Right forelimb (tissue), 1 donor: ENCODE measurements at places on chromosomes 13 and 19.

- no peak for DNase-seq
Measured at GRCh38 chr13:31595563-31595962, 143.8 kb upstream of the RXFP2 start.

- DNase-seq, result no peak
Measured at GRCh38 chr13:49629196-49629938, 1.1 kb downstream of the ARL11 start.

GRCh38 chr13:45933203-45933908 lies 81.8 kb upstream of the SIAH3 start:
- no peak for DNase-seq

DNA sequence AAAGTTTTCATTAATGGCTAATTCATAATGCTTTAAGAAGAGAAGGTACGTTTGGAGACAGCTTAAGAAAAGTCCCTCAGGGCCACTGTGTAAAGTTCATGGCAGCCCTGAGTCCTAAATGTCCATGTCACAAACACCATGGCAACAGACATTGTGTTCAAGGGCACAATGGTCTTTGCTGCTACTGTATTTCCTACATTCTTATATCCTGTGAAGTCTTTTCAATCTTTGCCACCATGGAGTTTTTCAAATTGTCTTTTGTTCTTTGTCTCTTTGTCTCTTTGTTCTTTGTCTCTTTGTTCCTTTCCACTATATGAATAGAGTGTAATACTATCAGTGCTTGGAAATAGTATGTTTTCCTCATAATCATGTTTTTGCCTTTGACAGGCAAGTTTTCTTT lies 178.8 kb downstream of the VWA8 start:
- no peak for DNase-seq

DNA sequence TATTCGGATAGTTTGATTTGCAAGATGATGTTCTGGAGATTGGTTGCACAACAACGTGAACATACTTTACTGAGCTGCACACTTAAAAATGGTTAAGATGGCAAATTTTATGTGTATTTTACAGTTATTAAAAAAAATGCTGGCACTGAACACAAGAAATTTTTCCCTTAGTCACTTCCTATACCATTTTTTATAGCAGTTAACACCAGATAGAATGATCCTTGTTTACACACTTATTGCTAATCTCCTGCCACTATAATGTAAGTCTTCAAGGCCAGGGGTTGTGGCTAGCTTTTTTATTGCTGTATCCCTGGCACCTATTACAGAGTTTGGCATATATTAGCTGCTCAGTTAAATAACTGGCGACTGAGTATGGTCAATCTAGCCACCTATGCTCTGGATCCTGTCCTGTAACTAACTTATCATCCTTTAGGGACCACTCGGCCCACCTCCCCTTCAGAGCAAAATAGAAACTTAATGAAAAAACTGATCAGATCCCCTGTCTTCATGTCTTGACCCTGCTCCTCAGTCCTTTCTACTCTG lies 2.0 kb upstream of the EBPL start:
- DNase-seq, result no peak

DNA sequence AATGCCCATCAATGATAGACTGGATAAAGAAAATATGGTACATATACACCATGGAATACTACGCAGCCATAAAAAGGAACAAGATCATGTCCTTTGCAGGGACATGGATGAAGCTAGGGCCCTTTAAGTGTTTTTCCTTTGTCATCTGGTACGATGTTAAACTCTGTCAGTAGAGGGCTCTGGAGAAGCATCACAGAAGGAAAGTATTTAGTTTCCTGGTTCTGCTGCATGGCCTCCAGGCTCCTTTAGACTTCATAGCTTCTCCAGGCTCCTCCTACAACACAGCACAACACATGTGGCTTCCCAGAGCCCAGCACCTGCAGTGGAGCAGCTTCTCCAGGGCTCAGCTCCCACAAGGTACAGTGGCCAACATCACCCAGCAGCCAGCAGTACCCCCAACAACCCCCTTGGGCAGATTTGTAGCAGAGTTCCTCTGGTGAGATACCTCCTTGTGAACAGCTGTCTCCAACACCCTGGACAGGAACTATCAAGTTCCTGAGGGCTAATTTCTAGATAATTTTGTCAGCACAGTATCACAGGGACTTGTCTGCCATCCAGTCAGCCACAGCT lies 63.4 kb downstream of the KCTD12 start:
- DNase-seq, result no peak

GRCh38 chr19:18491995-18492953 lies 29.6 kb downstream of the ELL start:
- no peak for DNase-seq

- DNase-seq, result no peak
Measured at GRCh38 chr13:99350191-99350590, 43.0 kb upstream of the GPR183 start.

DNA sequence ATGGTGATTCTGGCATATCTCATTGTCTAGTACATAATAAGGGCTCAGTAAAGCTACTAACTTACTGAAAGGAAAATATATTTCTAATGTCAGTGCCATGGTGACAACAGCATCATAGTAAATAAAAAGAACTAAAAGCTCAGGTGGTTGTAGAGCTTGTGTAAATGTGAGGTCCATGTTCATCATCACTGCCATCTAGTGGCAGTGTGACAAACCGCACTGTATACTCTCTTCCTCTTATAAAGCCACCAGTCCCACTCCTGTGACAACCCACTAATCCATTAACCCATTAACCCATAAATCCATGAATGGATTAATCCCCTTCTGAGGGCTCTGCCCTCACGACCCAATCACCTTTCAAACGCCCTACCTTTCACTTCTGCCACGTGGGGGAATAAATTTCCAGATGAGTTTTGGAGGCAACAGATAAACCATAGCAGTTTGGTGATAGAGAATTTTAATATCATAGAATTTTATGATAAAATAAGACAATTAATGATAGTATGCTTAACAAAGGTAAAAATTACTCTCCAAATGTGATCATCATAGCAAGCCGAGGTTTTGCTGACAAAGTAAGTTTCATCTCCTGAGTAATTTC lies 160.4 kb upstream of the SGCG start:
- DNase-seq, result peak; percentile 52

- DNase-seq, result no peak
Measured at GRCh38 chr19:49684251-49684982, 5.0 kb upstream of the ADM5 start.

DNA sequence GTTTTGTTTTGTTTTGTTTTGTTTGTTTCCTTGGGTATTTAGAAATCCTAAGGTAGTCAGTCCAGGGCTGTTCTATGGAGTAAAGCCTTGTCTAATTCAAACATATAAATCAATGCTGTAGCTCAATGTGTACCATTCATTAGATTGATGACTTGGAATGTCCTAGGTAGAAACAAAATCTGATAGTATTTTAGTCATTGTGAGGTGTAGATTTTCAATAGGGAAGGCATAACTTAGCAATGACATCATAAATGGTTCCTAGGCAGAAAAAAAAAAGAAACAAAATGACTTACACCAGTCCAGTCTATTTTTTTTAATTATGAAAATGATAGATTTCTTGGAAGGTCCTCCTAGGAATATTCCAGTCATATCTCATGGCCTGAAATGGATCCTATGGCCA lies 189.9 kb downstream of the SPRY2 start:
- no peak for DNase-seq

DNA sequence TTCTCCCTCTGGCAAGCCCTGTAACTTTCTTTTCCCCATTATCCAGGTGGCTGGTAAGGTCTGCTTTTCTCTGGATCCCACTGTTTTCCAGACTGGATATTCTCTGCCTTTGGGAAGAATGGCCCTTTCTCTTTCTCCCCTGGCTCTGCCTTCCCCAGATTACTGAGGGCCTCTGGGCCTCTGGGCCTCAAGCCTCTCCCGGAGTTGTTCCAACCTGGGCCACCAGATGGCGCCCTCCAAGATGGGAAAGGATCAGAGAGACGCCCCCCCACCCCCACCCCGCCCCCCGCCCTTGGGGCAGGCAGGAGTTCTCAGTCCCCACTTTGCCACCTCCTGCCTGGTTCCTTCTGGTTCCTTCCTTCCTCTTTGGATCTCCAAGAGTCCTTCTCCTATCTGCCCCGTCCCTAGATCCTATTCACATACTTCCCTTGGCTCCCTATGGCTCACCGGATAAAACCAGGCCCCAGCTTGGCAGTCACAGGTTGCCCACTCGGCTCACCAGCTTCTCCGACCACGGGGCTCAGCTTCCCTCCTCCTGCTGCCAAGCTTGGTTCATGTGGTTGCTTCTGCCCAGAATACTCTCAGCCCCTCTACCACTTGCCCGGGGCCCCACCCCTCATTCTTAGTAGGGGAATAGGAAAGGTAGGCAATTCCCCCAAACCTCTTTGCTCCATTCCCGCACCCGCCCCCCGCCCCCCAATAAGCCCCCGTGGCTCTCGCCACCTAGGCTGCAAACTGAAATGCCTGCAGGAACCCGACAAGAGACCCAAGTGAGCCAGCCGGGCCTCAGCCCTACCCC lies 13.1 kb downstream of the EPS8L1 start:
- DNase-seq, result peak; percentile 84

DNA sequence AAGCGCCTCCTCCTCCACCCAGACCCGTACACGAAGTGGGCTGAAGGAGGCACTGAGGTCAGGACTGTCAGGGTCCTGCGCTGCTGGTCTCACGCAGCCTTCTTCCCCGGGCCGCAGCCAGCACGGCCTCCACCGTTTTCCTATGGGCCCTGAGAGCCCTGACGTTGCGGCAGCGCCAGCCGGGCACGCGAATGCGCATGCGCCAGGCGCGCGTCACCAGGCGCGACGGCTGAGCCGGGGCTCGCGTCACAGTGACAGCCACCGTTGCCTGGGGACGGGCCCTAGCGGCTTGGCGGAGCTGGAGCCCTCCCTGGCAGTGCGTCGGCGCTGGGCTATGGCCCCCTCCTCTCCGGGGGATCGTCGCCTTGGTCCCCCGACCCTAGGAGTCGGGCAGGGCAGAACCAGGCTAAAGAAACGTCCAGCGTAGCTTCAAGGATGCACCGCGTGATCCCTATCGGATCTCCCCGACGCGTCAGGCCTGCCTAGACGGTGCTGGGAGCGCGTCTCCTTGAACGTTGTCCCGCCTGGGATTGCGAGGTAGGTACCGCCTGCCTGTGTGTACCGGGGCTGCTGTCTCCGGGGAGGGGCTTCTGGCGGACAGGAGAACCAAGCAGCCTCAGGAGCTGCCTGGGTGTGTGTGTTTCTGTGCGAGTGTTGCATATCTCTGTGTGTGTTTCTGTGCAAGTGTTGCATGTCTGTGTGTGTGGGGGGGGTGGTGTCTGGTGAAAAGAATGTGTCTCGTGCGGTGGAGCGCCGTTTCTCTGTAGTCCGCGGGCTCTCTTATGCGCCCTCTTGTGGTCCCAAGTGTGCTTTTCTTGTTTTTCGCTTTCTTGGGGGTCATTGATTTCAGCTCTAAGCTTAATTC lies 43.2 kb downstream of the ZNF571 start:
- peak; percentile 81 for DNase-seq

DNA sequence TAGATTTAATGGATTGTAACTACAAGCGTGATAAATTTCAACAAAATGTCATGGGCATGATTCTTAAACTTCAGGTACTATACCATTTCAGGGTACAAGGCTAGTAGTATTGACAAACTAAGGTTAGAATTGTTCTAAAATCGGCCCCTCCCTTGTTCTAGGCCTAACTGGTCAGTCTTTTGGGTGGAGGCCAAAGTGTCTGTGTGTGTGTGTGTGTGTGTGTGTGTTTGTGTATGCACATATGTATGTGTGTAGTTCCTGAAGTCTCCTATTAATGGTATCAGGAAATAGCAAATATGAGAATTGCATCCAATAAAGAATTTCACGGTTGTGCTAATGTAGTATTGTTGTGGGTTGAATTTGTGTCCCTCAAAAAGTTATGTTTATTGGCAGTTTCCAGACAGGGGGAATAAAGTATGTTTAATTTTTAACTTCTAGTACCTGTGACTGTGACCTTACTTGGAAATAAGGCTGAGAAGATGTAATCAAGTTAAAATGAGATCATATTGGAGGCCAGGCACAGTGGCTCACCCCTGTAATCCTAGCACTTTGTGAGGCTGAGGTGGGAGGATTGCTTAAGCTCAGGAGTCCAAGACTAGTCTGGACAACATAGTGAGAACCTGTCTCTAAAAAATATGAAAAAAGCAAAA lies 119.2 kb downstream of the KLF5 start:
- no peak for DNase-seq

GRCh38 chr13:47126432-47126831 lies 229.6 kb upstream of the HTR2A start:
- no peak for DNase-seq

- peak; percentile 98 for DNase-seq
Measured at GRCh38 chr19:49680421-49681351, 3.6 kb downstream of the PRMT1 start.

GRCh38 chr13:33874871-33875270 lies 56.9 kb downstream of the RFC3 start:
- no peak for DNase-seq

- no peak for DNase-seq
Measured at GRCh38 chr13:44865722-44866410, 123.4 kb downstream of the NUFIP1 start.

DNA sequence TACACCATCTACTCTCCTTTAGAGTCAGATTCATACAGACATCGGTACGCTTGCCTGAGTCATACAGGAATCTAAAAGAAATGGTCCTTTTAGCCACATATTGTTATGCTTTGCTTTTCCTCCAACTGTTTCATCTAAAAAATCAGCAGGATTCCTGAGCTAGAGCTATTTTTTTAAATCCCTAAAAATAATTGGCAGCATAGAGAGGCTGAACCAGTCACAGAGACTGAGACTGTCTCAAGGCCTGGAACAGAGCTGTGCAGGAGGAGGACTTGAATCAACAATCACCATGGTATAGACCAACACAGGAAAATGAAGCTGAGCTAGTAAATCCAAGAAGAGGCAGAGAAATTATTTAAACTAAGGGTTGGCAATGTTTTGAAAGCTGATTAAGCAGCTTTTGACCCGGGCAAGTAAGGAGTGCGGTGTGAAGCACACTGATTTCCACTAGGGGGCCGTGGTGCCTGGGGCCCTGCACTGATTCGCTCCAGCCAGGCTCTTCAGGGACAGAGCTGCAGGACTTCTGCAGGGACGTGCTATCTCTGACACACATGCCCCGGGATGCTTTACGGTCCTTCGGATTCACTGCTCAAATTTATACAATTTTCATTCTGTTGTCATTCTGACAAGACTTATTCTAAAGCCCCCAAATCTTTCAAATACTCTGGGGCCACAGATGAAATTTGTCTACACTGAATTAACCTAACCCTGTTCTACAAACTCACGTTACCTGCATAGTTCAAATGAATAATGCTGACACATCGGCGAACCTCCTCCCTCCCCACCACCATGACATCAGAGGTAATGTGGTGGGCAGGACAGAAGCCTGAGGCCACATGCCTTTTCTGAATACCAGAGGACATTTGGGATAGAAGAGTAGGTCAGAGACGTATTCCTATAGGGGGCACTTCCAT lies 87.6 kb upstream of the SLC15A1 start:
- DNase-seq, result no peak

DNA sequence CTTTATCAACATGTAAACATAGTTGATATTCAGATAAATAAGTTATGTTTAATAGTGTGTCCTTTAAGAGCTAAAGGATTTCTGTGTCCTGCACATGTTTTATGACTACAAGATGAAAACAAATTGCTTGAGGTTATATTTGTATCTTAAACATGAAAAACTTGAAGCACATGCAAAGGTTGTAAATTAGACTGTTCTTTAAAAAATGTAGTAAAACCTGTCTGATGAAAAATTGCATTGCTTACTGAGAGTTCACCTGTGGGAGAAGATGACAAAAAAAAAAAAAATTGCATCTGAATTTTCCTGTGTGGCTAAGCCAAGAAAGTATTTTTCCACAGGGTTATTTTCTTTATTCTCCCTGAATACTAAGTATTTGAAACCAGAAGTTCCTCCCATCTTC lies 25.7 kb upstream of the LMO7 start:
- DNase-seq, result no peak

- DNase-seq, result no peak
Measured at GRCh38 chr13:97342136-97342535, 91.8 kb upstream of the RAP2A start.
